ENCODE measurements at places on chromosomes 1 and 21. TPM values are rescaled to one million over a fixed set of nuclear protein-coding genes. Genes with fewer than 3 reads are reported as not detected.

The RPE65 gene
- total RNA-seq: not detected

The HSPA6 gene
- 1.3 TPM for total RNA-seq

The CD84 gene
- not detected for total RNA-seq

The C1orf53 gene
- total RNA-seq: 3.9 TPM

The SPRR2G gene
- total RNA-seq: not detected

The FCGR3A gene
- total RNA-seq: not detected

The SEMA4A gene
- 2.5 TPM for total RNA-seq

The RGL1 gene
- 22.3 TPM for total RNA-seq

The RHCE gene
- total RNA-seq: 1.4 TPM

The CELF3 gene
- not detected for total RNA-seq

The CDA gene
- total RNA-seq: 10.1 TPM

The SON gene
- total RNA-seq: 169 TPM

The CLSTN1 gene
- 116 TPM for total RNA-seq

The WNT9A gene
- 0.52 TPM for total RNA-seq

The P3H1 gene
- total RNA-seq: 138 TPM

The PDZK1 gene
- total RNA-seq: 0.39 TPM

The GPR161 gene
- total RNA-seq: 13.9 TPM

The NPHS2 gene
- not detected for total RNA-seq

The DNAJB4 gene
- total RNA-seq: 69.1 TPM

The TNNI3K gene
- total RNA-seq: 1.6 TPM

The WNT4 gene
- not detected for total RNA-seq

The CR1L gene
- not detected for total RNA-seq

The IGSF8 gene
- total RNA-seq: 20.2 TPM

The CYP4B1 gene
- not detected for total RNA-seq

The USP21 gene
- 5.7 TPM for total RNA-seq

The CNKSR1 gene
- total RNA-seq: 0.26 TPM

The CAPN8 gene
- not detected for total RNA-seq

The ARHGEF10L gene
- 22.3 TPM for total RNA-seq

The NAXE gene
- total RNA-seq: 52.4 TPM

The WLS gene
- total RNA-seq: 28.6 TPM

The FCRL5 gene
- not detected for total RNA-seq

The EFNA4 gene
- 3.7 TPM for total RNA-seq

The THEM5 gene
- not detected for total RNA-seq

The GBP5 gene
- total RNA-seq: 0.11 TPM

The CACNA1E gene
- total RNA-seq: under 0.01 TPM

The PTPN7 gene
- not detected for total RNA-seq

All from articular chondrocyte of knee joint (primary cell).